ENCODE measurements at places on chromosomes 5 and 9.

DNA sequence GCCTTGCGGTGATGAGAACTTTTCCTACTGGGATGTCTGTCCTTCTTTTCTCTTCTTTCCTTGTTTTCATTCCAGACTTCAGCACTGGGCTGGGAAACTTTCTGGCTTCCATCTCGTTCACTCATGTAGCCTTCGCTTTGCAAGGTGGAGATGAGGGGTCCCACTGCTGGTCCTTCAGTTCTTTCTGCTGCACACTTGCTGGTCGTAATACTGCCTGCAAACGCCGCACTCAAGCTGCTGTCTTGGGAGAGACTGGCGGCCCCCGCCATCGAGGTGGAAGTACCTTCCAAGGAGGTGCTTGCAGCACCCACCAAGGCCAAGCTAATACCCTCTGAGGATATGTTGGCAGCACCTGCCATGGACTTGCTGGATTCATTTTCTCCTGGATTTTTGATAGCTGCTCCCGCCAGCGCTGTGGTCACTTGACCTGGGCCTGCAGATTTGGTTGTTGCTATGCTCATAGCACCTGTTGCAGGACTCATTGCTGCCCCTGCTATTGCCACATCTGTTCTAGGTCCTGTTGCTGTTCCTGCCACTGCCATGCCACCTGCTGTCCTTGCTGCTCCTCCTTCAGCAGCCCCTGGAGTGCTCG is 3.0 kb downstream of the GARIN3 start:
- no peak for DNase-seq

GRCh38 chr5:65125591-65126541 is 355.9 kb downstream of the ADAMTS6 start:
- DNase-seq = no peak

GRCh38 chr5:133117166-133117911 is 65.5 kb downstream of the HSPA4 start:
- DNase-seq = no peak

DNA sequence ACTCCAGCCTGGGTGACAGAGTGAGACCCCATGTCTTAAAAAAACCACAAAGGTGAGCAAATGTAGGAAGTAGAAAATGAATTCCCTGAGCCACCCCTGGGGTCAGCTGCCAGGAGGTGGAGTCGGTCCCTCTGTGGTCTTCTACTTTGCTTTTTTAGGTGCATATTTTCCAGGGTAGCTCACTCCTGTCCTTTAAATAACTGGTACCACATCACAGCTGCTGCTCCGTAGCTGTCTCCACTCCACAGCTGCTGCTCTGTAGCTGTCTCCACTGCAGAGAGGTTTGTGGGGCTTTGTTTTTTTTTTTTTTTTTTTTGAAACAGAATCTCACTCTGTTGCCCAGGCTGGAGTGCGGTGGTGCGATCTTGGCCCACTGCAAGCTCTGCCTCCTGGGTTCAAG is 8.9 kb downstream of the WDR5 start:
- DNase-seq = no peak

- DNase-seq = no peak
Measured at GRCh38 chr9:86575825-86576525, 221.8 kb upstream of the TUT7 start.

DNA sequence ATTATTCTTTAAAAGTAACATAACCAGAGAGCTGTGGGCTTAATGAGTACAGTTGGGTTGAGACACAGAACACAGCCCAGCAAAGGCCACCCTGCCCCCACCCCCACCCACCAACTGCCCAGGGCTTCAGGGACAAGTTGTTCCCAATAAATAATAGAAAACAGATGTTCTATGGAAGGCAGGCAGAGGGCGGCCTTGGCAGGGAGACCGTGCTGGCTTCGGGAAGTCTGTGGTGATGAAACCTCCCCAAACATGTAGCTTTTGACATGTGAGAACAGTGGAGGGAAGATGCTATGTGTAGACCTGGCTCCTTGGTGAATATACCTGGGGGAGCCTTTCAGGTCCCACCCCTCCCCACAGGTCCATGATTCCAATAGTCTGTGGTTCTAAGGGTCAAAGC is 10.0 kb downstream of the TRAF1 start:
- no peak for DNase-seq

- DNase-seq = no peak
Measured at GRCh38 chr5:148805326-148806290, 20.8 kb upstream of the ADRB2 start.

- DNase-seq = no peak
Measured at GRCh38 chr9:90446200-90446948, 196.2 kb downstream of the DIRAS2 start.

GRCh38 chr9:38233343-38233742 is 159.2 kb upstream of the ALDH1B1 start:
- DNase-seq = no peak

- DNase-seq = no peak
Measured at GRCh38 chr9:92312887-92313623, 12.1 kb downstream of the NOL8 start.

DNA sequence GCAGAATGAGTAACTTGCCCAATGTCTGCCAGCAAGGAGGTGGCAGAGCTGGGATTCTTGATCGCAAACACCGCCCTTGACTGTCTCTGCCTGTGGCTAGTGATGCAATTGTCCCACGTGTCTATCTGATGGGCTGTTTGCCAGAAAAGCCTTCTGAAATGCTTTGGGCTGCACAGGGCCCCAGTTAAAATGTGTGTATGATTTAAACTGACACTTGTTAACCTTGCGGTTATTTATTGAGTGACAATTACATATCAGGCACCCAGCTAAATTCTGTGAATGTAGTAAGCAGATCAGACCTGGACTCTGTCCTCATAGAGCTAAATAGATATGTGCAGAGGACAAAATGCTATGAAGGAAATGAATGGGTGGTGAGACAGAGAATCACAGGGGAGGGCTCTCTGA is 11.6 kb upstream of the IL12B start:
- peak; percentile 25 for DNase-seq

GRCh38 chr5:177169271-177169670 is 35.7 kb downstream of the NSD1 start:
- no peak for DNase-seq

GRCh38 chr9:114033397-114034103 is 44.5 kb downstream of the AMBP start:
- DNase-seq = no peak

DNA sequence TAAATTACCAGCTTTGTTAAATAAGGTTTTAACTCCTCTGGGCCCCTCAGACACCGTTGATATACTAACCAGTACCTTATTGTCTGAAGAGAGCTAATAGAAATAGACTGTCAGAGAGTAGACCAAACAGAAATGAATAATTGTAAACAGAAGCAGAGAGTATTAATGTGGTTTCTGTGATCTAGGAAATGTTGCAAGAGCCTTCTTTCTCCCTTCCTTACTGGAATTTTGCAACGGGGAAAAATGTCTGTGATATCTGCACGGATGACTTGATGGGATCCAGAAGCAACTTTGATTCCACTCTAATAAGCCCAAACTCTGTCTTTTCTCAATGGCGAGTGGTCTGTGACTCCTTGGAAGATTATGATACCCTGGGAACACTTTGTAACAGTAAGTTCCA is 5.1 kb downstream of the TYRP1 start:
- DNase-seq = no peak

GRCh38 chr5:37810311-37810710 is 29.5 kb downstream of the GDNF start:
- no peak for DNase-seq

GRCh38 chr9:37730256-37730655 is 23.3 kb upstream of the TRMT10B start:
- DNase-seq = no peak

DNA sequence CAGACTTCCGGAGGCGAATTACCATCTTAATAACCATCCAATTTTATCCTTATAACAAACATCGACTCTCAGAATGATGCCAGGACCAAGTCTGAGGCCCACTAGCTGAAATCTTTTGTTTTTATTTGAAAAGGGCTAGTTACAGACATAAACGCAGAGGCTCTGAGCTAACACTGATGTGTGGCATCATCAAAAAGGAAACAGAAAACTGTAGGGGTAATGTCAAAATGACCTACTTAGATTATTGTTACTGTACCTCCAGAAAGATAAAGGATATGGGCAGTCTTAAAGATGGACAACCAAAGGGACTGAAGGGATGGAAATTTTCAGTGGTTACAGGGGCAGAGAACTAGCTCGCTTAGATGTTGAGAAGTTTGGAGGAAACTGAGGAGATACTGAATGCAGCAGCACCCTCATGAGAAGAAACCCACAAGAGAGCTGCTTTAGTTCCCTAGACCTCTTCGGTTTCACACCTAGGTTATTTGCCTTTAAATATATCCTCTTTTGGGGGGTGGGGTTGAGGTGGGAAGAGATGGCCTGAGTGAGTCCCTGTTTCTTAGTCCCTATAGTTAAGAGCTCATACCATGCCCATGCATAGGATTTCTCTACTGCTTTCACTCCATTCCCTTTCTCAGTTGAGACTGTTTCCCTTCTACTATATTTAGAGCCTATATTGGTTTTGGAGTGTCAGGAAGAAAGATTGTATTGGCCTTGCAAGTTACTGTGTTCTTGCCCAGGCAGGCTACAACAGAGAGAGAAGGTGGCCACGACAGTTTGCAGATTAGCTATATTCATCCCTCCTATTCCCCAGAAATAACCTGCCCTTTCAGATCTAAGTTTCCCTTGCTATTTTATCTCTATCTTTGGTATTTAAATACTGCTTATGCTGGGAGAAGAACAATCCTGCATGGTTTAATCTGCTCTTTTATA is 320.4 kb upstream of the EFNA5 start:
- DNase-seq = no peak

DNA sequence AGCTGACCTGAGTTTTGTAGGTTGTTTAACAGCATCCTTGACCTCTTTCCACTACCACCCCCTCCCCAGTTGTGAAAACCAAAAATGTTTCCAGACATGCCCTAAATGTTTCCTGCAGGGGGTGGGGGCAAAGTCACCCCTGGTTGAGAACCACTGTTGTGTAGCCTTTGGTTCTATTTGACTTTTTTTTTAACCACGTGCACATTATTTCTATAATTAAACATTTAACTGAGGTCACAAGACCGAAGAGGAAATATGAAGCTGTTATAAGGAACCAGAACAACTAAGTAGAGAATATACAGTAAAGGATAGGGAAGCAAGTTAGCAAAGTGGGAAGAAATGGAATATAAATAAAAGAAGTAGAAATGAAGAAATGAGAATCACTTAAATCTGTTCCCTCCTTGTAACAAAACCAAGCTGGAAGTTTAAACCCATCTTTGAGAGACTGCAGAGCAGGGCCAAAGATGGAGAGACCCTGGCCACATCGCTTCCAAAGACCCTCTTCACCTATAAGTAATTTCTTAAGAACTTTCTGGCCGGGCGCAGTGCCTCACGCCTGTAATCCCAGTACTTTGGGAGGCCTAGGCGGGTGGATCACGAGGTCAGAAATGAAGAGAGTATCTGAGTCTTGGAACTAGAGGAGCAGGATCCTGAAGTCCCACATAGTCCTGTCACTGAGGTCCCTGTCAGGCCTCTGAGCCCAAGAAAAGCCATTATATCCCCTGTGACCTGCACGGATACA is 14.4 kb downstream of the SIT1 start:
- DNase-seq = no peak

GRCh38 chr9:113257863-113258262 is 17.5 kb downstream of the CDC26 start:
- DNase-seq = no peak

DNA sequence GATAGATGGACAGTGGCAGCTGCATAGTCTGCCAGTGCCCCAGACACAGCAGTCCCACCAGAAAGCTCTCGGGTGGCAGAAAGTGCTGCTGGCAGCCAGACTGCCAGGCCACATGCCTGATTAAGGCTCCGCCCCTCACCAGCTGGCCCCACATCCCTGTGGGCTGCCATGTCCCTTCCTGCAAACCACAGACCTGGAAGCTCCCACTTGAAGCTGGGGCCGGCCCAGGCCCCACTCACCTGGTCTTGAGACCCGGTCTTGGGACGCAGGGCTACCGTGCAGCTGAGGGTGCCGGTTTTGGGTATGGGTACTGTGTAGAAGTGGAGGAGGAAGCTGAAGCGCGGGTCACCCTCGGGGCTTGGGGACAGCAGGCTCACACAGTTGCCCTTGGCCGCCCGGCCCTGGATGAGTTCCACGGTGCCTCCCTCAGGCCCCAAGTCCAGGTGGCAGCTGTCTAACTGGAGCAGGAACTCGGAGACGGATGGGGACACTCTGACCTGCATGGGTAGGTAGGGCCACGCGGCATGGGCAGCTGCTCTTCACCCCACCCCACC is 15.3 kb downstream of the FPGS start:
- DNase-seq = no peak

GRCh38 chr9:85067792-85068191 is 398.3 kb downstream of the NTRK2 start:
- DNase-seq = no peak

GRCh38 chr9:24939109-24939850 is 393.6 kb upstream of the IZUMO3 start:
- DNase-seq = no peak

GRCh38 chr5:112023766-112024165 is 266.8 kb upstream of the NREP start:
- DNase-seq = no peak

GRCh38 chr5:169499990-169500505 is 83.5 kb upstream of the SPDL1 start:
- DNase-seq = no peak

DNA sequence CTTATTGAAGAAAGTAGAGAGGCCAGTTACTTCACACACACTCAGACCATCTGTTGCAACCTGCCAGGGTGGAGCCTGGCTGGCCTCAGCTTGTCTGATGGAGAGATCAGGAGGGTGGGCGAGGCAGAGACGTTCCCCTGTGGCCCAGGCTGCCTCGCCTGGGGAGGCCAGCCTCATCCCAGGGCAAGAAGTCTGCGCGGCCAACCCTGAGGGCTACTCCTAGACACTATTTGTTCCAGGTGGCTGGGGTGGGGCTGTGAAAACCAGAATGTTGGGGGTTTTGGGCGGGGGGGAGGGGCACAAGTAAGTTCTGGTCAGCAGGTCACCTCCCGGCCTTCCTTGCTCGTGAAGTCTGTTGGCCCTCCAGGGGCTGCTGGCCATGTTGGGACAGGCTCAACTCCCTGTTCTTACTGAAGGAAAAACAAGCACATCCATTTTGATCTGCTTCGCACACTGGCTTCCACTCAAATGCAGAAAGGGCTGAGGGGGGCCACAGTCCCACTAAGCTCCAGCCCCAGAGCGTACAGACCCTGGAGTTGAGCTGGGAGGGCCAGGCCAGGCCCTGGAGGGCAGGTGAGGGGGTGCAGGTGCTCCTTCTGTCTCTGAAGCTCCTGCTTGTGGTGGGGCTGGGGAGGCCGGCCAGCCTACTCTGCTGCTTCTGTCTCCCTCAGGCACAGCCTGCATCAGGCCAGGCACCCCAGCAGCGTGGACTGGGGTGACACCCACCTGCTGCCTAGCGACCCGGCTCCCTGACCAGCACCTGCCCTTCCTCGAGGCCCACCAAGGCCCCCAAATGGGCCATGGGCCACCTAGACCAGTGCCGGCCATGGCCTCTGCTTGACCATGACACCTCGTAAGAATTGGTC is 46.6 kb downstream of the SECISBP2 start:
- DNase-seq = no peak

- DNase-seq = no peak
Measured at GRCh38 chr9:4923580-4924544, 61.2 kb upstream of the JAK2 start.

- no peak for DNase-seq
Measured at GRCh38 chr9:136880651-136881050, 5.7 kb upstream of the TRAF2 start.
